ENCODE measurements at places on chromosomes 11 and 22.

GRCh38 chr11:70104419-70104818 is 26.3 kb downstream of the ANO1 start:
- no peak for DNase-seq

- no peak for DNase-seq
Measured at GRCh38 chr11:59173964-59174663, 2.2 kb downstream of the DTX4 start.

DNA sequence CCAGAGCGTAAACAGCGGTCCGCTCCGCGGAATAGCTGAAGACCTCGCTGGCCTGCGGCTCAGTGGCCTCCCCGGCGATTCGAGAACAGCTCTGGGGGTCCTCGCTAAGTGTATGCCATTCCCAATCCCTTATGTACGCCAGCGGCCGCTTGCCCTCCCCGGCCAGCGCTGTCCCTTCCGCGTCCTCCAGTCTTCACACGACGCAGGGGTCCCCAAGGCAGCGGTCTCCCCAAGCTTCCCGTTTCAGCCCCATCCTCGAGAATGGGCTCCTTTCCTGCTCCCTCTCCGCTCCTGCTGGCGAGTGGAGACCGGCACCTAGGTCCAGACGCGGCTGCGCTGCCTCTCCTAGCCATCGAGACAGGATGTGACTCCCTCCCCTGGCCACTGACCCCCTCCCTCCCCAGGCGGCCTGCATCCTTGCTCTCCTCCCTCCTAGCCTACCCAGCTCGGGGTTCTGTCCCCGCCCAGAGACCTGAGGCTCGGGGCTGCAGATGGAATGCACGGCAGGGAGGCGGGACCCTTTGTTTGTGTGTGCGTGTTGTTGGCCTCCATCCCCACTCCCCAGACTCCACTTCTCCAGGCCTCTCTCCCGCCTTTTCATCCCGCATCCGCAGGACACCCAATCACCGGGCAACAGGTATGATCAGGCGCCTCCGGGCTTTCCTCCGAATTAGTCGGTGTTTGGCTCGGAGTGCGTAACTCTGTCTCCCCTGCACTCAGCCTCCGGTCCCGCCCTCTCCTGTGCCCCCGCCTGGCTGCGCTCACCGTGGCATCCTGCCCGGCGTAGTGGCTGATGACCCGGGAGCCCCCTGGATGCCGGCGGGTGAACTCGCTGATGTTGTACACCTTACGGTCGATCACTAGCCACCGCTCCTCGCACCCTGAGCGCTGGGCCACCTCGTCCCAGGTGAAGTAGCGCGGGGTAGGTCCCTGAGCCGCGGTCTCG is 740 bp downstream of the FADS1 start:
- peak; percentile 72 for DNase-seq

DNA sequence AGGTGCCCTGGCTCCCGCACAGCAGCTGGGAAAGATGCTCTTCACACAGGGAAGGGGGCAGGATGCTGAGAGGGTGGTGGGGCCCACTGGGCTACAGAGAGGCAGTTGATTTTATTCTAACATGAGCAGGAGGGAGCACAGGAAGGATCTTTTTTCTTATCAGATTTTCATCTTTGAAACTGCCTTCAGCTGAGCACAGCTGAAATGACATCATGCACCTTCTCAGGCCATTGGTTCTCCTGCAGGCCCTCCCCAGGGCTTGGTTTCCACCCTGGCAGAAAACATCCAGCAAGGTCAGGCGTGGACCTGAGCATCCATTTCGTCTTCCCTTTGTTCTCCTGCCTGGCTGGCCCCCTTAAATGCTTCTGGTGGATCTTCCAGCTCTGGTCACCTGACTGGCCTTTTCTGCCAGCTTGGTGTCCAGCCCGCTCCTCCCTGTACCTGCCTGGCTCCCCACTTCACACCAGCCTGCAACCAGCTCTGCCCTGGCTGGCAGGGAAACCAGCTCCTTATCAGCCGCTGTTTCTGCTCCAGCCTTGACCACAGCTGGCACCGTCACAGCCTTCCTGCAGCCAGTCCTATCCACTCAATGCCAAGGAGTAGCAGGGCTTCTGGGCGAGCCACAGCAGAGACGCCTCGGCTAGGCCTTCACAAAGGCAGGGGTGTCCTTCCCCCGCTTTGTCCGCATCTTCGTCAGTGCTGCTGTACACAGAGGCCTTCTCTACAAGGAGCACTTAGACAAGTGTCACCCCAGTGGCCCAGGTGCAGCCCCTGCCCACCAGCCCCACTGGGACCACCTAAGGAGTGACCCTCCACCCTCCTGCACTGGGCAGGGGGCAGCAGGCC is 36.5 kb downstream of the TOM1 start:
- DNase-seq = no peak

DNA sequence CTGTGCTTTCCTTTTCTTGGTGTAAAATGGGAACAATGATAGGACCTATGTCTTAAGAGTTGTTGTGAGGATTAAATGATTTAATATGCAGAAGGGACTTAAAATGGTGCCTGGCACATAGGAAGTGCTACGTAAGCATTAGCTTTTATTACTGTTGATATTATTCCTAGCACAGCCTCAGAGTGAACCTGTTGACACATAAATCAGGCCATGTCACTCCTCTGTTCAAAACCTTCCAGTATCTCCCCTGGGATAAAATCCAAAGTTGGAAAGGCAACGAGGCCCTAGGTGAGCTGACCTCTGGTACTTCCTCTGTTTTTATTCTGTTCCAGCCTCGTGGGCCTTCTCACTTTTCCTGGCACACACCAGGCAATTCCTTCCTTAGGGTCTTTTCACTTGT is 108.8 kb upstream of the CADM1 start:
- no peak for DNase-seq

- DNase-seq = no peak
Measured at GRCh38 chr22:36456464-36456845, 25.0 kb downstream of the TXN2 start.
